ENCODE measurements at places on chromosomes 1 and 21.
A peak's percentile ranks its signal among the peaks of the same experiment; 100 is the strongest.

GRCh38 chr21:34807881-34808568 is 139.2 kb downstream of the CLIC6 start:
- no peak for DNase-seq

- no peak for DNase-seq
Observed at GRCh38 chr1:243712242-243712641, 137.8 kb downstream of the AKT3 start.

DNA sequence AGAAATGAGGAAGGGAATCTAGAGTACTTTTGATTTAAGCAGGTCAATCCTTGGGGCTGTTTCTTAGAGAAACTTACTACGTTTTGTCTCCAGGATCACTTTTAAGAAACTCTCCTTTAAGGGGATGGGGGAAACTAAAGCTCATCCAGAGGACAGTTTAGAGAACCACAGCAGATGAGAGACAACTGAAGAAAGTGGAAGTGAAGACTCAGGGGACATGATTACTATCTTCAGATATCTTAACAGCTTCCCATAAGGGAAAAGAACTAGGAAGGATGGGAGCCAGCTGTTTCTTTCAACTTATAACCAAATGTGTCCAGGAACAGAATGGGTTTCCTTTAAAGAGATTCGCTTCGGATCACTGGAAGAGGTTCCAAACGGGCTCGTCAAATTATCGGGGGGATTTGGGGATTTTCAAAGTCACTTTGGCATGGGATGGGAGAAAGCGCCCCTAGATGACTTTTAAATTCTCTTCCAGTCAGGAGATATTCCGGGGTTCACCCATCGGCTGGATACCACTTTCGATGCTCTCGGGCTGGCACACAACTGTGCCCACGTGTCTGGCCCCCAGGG is 1.2 kb downstream of the SCMH1 start:
- no peak for DNase-seq

DNA sequence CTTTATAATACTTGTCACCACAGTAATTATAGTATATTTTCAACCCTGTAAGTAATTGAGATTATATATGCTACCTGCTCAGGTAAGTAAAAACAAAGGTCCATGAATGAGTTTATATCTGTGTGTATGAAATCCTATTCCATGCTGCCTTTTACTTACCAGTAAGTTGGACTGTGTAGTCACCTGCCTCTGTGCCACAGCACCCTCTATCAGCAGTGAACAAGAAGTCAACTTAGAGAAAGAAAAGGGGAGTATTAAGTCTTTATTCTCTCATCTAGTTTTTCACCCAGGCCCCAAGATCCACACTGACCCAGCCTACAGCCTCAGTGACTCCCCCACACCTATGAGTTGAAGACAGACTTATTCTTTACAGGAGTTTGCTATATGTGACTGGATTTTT is 36.9 kb upstream of the IFI16 start:
- DNase-seq, result no peak

DNA sequence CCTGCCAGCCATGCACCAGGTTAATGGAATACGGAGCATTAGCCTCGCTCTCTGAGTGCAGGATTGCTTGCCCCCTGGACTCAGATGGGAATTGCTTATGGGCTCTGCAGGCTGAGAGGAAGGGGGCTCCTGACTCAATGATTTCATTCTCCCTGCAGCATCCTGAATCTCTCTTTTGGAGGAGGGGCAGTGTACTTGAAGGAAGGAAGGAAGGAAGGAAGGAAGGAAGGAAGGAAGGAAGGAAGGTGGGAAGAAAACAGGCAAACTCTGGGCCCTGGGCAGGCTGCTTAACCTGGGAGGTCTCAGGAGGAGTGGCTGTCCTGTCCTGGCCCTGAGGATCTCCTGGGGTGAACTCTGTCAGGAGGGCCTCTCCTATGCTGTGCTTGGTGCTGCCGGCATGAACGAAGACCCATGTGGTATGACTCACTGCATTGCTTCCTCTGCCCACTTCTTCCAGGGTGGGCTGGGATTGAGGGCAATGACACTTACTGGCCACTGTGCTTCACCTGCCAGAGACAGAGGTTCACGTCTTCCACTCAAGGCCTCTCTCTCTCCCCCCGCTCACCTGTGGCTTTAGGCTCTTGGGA is 257.1 kb upstream of the CSF3R start:
- DNase-seq, result no peak

DNA sequence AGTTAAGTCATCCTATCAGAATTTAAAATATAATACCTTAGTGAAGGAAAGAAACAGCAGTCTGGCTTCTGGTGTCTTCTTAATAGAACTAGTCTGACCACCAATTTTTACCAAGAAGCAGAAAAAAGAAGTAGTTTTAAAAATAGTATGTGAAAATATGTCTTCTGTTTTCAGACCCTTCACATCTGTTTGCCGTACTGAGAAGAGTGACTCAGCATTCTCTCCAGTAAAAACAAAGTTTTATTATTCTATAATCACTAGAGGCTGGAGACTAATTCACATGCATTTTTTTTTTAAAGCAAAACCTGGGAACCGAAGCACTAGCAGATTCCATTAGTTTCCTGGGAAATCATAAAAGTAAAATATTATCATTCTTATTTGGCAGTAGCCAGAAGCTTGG is 163.8 kb downstream of the COL24A1 start:
- no peak for DNase-seq

GRCh38 chr1:93614541-93614940 is 67.1 kb downstream of the BCAR3 start:
- no peak for DNase-seq

- peak; percentile 7 for DNase-seq
Observed at GRCh38 chr1:173202424-173203145, 4.5 kb downstream of the TNFSF4 start.

- no peak for DNase-seq
Observed at GRCh38 chr1:19656134-19656779, 8.4 kb upstream of the HTR6 start.

GRCh38 chr1:154867841-154868605 is 2.1 kb downstream of the KCNN3 start:
- DNase-seq, result no peak

DNA sequence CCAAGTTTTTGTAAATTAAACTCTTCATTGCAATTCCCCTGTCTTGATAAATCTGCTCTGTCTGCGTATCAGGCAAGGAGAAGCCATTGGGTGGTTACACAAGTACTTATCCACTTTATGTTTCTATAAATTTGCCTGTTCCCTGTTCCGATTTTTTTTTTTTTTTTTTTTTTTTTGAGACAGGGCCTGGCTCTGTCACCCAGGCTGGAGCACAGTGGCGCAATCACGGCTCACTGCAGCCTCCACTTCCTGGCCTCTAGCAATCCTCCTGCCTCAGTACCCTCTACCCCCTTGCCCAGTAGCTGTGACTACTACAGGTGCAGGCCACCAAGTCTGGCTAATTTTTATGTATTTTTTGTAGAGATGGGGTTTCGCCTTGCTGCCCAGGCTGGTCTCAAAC is 11.1 kb upstream of the CSRP1 start:
- DNase-seq, result no peak

GRCh38 chr1:175757381-175758015 is 14.1 kb upstream of the TNR start:
- DNase-seq, result peak; percentile 35

DNA sequence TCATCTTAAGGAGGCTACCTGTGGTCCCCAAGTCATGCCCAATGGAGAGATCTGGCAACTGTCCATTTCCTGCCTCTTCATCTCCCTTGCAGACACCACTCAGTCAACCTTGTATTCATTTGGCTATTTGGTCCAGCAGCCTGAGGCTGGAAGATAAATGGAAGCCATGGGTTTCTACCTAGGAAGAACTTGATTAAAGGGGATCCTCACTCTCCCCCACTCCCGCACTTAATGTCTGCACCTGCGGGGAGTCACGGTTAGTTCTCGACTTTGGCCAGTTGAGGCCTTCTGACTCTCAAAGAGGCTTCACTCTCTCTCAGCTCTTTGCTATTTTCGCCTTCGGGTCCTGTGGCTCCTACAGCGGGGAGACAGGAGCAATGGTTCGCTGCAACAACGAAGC is 8.4 kb upstream of the ATXN7L2 start:
- no peak for DNase-seq

DNA sequence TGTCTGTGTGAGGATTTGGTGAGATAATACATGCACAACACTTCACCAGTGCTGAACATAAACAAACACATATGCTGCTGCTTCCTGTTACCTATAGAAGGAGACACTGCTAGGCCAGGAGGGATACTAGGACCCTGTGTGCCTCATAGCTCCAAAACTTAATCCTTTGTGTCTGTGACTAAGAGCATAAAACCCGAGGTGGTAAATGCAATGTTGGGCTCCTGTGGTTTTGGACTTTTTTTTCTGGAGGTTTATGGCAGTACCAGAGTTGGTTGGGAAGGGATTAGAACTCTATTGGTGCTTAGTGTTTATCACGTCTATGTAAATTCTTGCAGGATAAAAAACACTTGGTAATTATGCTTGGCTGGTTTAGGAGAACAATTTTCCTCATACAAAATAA is 122.9 kb downstream of the NUF2 start:
- DNase-seq, result no peak

- DNase-seq, result peak; percentile 39
Observed at GRCh38 chr1:101996825-101997465, at the start of gene OLFM3. Gene OLFM3 (minus strand): TSS chr1:101996926.

- DNase-seq, result no peak
Observed at GRCh38 chr1:178916448-178917174, 45.7 kb upstream of the ANGPTL1 start.

GRCh38 chr1:203593723-203594122 is 32.9 kb upstream of the ATP2B4 start:
- no peak for DNase-seq

DNA sequence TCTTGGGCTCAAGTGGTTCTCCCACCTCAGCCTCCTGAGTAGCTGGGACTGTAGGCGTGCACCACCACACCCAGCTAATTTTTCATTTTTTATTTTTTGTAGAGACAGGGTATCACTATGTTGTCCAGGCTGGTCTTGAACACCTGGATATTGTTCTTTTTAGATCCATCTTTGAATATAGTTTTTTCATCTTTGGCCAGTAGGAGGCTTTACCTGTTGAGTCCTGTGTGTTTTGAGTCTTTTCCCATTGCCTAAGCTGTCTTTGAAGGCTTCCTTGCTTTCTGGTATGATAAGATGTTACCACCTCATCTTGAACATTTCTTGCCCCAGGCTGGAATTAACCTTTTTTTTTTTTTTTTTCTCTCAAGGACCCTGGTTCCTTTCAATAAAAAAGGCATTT is 387.8 kb upstream of the RUNX1 start:
- DNase-seq, result no peak

DNA sequence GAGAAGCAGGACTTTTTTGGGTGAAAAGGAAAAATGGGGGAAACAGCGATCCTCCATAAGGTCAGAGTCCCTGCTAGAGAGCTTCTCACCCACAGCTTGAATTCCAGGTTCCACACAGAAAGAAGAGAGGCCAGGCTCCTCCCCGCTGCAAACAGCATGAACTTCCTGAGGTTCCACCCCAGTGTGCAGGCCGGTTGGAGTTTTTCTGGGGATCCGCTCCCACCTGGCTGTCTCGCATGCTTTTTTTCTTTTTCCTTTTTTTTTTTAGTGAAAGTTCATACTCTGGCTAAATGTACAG is 595.1 kb upstream of the ZP4 start:
- no peak for DNase-seq

DNA sequence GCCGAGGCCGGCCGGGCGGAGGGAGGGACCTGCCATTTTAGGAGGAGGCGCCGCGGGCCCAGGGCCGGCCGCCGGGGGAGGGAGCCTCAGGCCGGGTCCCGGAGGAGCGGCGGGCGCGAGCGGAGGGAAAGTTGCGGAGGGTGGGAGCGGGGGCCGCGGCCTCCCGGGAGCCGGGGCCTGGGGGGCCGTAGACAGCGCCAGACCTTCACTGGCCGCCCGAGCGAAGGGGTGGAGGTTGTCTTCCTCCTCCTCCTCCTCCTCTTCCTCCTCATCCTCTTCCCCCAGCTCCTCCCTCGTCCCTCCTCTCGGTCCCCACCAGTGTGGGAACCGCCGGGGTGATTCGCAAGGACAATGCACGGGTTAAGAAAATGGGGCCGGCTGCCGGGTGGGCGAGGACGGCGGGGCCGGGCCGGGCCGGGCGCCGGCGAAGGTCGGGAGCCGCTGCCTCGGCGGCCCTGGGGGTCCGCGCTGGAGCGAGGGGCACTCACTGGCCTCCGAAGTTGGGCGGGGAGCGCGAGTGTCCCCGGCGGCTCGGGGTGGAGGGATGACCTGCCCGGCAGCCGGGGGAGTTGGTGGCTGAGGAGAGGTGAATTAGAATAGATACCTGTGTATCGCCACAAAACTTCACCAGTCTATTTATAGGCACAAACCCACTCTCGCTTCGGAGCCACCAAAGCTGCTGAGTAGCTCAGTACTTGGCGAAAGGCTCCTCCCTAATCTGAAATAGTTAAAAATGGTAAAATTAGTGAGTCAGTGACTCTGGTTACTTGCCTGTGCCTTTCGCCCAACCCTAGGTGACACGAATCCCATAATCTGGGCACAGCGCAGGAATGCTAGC is 1.3 kb downstream of the DYRK1A start:
- no peak for DNase-seq

All from iPS DF 6.9 (cell line).